ENCODE measurements at places on chromosomes 2 and 18. TPM values are rescaled to one million over a fixed set of nuclear protein-coding genes. Genes with fewer than 3 reads are reported as not detected.

Gene KCNG2
- not detected for total RNA-seq

Gene CRYGC
- not detected for total RNA-seq

Gene MARCO
- total RNA-seq = not detected

Gene BMP10
- not detected for total RNA-seq

Gene PDCL3
- 36.8 TPM for total RNA-seq

Gene DSEL
- total RNA-seq = 0.23 TPM

Gene GPR55
- 9.8 TPM for total RNA-seq

Gene ELP2
- 107 TPM for total RNA-seq

Gene ASXL3
- not detected for total RNA-seq

GRCh38 chr2:105070010-105070865 is 32.4 kb downstream of the MRPS9 start:
- no peaks in the 10 kb centered on the region for H3K36me3 ChIP-seq
- H3K4me1 ChIP-seq = peaks cover 26% of the 10 kb centered on the region
- no peaks in the 10 kb centered on the region for H3K27me3 ChIP-seq
- no peak overlapping the region for H3K27ac ChIP-seq
- peak; percentile 4 for DNase-seq
- H3K4me3 ChIP-seq = peak overlapping the region; percentile 30

GRCh38 chr2:144239306-144239705 is 280.6 kb downstream of the ZEB2 start:
- no peak overlapping the region for H3K4me3 ChIP-seq
- H3K36me3 ChIP-seq = peaks cover 8% of the 10 kb centered on the region
- peak overlapping the region; percentile 94 for H3K27ac ChIP-seq

DNA sequence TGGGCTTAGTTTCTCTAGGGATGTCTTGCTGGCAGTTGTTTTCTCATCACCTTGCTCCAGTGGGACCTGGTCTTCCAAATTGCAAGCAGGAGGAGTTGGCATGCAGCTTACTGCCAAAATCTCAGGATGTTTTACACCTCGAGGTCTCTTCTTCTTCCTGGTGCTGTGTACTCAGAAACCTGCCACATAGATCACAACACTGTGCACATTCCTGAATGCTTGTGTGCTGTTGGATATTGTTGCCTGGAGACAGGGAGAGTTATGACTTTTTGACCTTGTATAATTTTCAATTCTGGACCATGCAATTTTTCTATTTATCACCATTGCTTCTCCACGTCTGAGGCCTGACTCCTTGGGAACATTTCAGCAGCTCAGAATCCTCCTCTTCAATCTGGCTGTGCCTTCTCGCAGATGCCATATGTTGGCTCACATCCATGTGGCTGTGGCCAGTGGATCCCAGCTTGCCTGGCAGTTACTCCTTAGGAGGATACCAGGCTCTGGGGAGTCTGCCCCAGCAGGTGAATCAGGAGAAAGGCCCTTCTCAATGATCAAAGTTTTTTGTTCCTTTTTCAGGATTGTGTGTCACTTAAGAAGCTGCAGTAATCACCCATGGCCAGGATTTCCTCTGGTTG is 489.3 kb downstream of the TSN start:
- no peak overlapping the region for H3K27ac ChIP-seq
- H3K36me3 ChIP-seq = no peaks in the 10 kb centered on the region
- H3K27me3 ChIP-seq = peaks cover 6% of the 10 kb centered on the region
- no peak for DNase-seq

- no peak overlapping the region for H3K27ac ChIP-seq
- H3K27me3 ChIP-seq = no peaks in the 10 kb centered on the region
- no peak overlapping the region for H3K4me3 ChIP-seq
- no peaks in the 10 kb centered on the region for H3K36me3 ChIP-seq
Observed at GRCh38 chr18:46402396-46402795, 254.6 kb downstream of the LOXHD1 start.

DNA sequence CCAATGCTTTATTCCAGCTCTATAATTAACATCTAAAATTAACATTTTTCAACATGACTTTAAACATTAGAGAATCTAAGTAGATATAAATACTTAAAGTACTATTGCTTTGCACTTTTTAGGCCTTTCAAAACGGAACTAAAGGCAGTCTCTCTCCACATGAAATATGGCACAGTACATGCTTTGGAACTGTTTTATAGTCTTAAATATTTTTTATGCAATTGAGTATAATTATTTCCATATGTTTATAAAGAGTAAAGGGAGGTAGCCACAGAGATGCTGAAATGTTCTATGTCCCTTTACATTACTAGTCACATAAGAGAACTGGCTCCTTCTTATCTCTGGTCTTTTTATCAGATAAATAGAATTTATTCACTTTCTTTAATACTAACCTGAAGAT is 674.0 kb downstream of the PLCL1 start:
- no peaks in the 10 kb centered on the region for H3K27me3 ChIP-seq
- H3K4me3 ChIP-seq = no peak overlapping the region
- H3K36me3 ChIP-seq = no peaks in the 10 kb centered on the region
- no peak for DNase-seq

DNA sequence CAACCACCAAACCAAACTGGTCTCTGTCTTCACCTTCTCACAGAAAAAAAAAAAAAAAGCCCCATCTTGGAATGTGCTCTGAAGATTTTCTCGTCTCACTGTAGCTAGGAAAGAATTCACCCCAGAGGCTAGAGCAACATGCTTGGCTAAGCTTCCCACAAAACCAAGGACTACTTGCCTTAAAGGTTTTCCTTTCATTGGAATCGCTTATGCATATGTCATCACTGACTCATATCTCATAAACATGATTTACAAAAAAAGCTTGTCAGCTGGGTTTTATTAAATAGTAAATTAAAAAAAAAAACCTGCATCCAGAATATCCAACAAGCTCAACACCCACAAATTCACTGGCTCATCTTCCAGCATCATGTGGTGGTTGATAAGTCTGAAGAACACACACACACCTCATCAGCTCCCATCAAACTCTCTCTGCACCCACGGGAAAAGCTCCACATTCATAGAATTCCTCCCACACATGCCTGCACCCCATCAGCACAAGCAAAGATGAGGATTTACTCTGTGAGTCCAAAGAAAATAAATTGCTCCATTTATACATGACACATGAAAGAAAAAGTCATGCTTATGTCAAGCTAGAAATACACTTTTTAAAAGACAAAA is 182.0 kb upstream of the TRIB2 start:
- H3K36me3 ChIP-seq = no peaks in the 10 kb centered on the region
- DNase-seq = no peak
- no peaks in the 10 kb centered on the region for H3K27me3 ChIP-seq
- no peak overlapping the region for H3K4me3 ChIP-seq
- H3K27ac ChIP-seq = no peak overlapping the region
- peaks cover 19% of the 10 kb centered on the region for H3K4me1 ChIP-seq

- no peak overlapping the region for H3K4me3 ChIP-seq
- no peaks in the 10 kb centered on the region for H3K36me3 ChIP-seq
- H3K27ac ChIP-seq = no peak overlapping the region
Observed at GRCh38 chr2:182165202-182165601, 179.5 kb downstream of the PPP1R1C start.

DNA sequence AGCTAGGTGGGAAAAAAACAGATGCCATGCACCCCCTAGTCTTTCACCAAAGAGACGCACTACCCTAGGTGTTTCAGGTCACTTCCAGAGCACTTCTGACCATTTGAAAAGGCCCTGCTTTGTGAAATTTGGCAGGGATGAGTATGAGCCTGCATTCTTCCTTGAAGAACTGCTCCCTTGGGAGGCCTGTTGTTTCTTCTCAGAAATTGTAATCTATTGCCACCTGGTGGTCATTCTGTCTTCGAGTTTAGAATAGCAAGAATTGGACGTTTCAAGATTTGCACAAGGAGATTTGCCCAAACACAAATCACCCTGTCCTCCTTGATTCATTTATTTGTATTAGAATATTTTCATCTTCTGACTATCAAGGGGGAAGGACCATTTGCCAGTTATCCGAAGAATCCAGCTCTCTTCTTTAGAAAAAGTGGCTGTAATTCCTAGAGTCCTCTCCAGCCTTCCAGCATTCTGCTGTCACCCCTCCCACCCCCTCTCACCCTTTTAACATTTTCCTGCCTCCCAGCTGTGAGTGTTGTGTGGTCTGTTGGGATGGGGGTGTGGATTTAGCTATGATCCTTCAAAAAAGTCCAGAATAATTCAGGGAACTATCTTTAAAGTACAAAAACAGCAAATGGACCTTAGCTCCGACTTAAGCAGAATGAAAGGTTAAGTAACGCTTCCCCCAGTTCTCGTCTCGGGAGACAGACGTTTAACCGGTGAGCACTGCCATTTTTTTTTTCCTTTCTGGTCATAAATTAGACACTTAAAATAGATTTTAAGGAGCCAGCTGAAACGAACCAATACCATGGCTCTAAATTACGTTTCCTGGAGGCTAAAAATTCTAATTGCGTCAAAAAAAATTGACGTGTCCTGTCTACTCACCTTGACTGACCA is 3.7 kb upstream of the GAD1 start:
- no peak overlapping the region for H3K27ac ChIP-seq
- DNase-seq = peak; percentile 33
- peak overlapping the region; percentile 66 for H3K4me3 ChIP-seq
- H3K4me1 ChIP-seq = peaks cover 30% of the 10 kb centered on the region
- peaks cover 43% of the 10 kb centered on the region for H3K27me3 ChIP-seq

DNA sequence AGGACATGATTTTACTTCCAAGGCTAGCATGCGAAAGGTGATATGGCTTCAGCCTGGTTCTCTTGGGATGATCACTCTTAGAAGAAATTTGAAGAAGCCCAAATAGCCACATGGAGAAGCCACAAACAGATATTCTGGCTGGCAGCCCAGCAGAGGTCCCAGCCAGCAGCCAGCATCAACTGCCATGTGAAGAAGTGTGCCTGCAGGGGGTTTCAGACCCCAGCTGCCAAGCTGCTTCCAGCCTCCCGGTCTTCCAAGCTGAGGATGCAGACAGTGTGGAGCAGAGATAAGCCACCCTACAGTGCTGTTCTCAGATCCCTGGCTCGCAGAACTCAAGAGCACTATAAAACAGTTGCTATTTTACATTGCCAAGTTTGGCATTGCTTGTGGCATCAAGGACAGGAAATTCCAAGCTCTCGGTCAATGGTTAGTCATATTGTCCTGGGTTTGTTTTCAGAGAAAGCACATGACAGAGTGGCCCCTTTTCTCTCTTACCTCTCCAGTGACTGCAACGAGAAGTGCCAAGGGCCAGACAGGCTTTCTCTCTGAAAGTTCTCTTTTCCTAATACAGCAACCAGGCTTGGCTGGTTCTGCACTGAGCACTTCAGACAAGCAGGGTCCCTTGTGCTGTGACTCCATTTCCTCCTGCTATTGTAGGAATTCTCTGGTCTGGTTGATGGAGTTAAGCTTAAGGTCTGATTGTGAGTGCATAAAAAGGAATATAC is 223.7 kb downstream of the ANKRD30B start:
- no peak for DNase-seq
- no peaks in the 10 kb centered on the region for H3K36me3 ChIP-seq
- no peaks in the 10 kb centered on the region for H3K4me1 ChIP-seq
- H3K4me3 ChIP-seq = no peak overlapping the region

DNA sequence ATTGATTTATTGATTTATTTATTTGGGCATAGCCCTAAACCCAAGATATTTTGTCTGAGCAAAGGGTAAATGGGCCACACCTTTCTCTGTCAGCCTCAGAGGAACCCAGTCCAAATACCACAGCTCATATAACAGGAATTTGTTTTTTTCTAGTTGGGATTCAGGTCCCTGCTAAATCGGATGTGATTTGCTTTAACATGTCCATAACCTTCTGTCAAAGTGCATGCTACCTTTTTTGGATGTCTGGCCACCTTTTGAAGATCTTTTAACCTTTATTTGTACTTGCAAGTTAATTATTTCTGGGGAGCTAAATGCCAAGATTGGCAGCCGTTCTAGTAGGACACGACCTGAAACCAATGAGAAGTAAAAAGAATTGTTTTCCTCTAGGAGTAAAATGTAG is 303.2 kb upstream of the UBE2E3 start:
- peaks cover 5% of the 10 kb centered on the region for H3K27me3 ChIP-seq
- H3K4me1 ChIP-seq = no peaks in the 10 kb centered on the region

- H3K4me1 ChIP-seq = peaks cover 24% of the 10 kb centered on the region
- peaks cover 39% of the 10 kb centered on the region for H3K27me3 ChIP-seq
- H3K36me3 ChIP-seq = no peaks in the 10 kb centered on the region
- H3K4me3 ChIP-seq = peak overlapping the region; percentile 23
Observed at GRCh38 chr2:173048897-173049661, 26.6 kb upstream of the MAP3K20 start.

- H3K4me1 ChIP-seq = peaks cover 3% of the 10 kb centered on the region
- no peak for DNase-seq
- no peaks in the 10 kb centered on the region for H3K27me3 ChIP-seq
- peaks cover 16% of the 10 kb centered on the region for H3K36me3 ChIP-seq
Observed at GRCh38 chr2:232831496-232831895, 38.6 kb upstream of the SNORC start.

DNA sequence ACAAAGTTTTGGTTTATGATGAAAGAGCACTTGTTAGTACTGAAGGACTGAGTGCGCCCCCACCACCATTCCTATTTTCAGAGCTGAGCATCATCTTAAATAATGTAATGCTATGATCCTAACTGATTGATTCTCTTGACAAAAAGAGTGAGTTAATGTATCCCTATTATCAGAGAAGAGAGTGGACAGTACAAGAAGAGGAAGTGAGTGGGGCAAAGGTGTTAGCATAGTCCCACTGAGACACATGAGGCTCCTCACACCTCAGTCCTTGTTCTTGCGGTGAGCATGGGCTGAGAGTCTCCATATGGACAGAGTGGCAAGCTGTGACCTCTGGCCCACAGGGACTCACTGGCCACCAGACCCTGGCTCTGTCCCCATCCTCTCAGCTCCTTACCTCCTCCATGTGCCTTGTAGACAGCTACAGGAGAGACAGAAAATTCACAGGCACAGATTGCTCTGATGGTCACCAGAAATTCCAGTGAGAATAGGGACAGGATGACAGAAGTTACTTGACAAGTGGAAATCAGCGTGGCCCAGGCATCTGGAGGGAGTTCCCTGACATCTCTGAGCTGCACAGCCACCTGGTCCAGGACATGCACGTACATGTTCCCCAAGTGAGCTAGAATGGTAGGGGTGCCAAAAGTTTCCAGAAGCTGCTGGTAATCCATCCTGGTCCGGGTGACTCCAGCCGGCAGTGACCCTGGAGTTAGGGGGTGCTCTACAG is 32.6 kb downstream of the NAPG start:
- no peak overlapping the region for H3K4me3 ChIP-seq
- H3K27ac ChIP-seq = no peak overlapping the region
- no peaks in the 10 kb centered on the region for H3K4me1 ChIP-seq
- no peak for DNase-seq
- no peaks in the 10 kb centered on the region for H3K27me3 ChIP-seq

Measured in activated T-cell treated with anti-CD3 and anti-CD28 coated beads, Interleukin-2, amount 50 U/mL, for 72 hours (primary cell).